ENCODE measurements at places on chromosomes 2 and 18.

- DNase-seq = no peak
Observed at GRCh38 chr2:216752855-216753505, 57.6 kb upstream of the IGFBP5 start.

- peak; percentile 9 for DNase-seq
Observed at GRCh38 chr18:7338846-7339245, 108.0 kb downstream of the LRRC30 start.

DNA sequence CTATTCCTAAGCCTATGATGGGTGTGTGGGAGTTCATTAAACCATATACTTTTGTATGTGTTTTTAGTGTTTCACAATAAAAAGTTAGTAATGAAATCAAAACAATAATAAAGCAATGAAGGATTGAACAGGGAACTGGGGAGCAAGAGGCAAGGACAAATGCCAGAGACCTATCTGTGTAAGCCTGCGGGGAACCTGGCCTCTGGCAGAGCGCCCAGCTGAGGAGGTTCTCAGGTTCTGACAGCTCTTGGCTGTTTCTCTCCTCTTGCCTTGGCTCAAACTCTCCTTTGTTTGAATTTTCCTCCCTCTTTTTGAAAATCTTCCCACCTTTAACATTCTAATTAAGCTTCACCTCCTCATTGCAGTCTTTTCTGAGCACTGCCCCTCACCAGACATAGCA, 200.0 kb upstream of the NCKAP5 start:
- DNase-seq = no peak

DNA sequence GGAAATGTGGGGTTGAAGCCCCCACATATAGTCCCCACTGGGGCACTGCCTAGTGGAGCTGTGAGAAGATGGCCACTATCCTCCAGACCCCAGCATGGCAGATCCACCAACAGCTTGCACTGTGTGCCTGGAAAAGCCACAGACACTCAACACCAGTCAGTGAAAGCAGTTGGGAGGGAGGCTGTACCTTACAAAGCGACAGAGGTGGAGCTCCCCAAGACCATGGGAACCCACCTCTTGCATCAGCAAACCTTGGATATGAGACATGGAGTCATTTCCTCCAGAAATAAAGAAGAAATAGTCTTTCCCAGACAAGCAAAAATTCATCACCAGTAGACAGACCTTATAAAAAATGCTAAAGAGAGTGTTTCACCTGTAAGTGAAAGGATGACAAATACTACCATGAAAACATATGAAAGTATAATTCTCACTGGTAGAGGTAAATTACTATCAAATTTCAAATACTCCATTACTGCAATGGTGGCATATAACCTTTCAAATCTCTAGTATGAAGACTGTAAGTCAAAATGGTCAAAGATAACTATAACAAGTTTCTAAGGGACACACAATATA, 152.6 kb upstream of the EPHA4 start:
- no peak for DNase-seq

GRCh38 chr2:181235683-181236459, 221.3 kb upstream of the ITGA4 start:
- DNase-seq = peak; percentile 46

DNA sequence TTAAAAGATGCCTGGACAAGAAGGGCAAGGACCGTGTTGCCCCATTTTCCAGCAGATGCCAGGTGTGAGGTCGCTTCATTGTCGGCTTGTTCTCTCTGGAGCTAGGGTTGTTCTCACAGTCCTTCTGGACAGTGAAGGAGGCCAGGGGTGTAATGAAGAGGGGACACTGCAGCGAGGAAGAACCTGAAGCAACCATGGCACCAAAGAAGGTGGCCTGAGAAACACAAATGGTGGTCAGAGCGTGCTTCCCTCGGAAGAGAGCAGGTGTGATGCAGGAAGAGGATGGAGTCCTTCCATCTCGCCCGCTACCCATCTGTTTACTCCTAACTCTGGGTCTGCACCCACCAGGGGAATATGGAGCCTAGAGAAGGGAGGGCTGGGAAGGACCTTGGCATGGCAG, 50.3 kb upstream of the TWIST2 start:
- DNase-seq = no peak

GRCh38 chr2:226583715-226584114, 215.9 kb downstream of the IRS1 start:
- DNase-seq = no peak

GRCh38 chr2:172927641-172928357, 147.8 kb upstream of the MAP3K20 start:
- DNase-seq = no peak

GRCh38 chr2:37554155-37554510, 117.3 kb downstream of the CDC42EP3 start:
- DNase-seq = no peak

- DNase-seq = no peak
Observed at GRCh38 chr2:113277474-113278072, 1.1 kb downstream of the PAX8 start.

GRCh38 chr2:165114346-165114939, 89.4 kb downstream of the SCN3A start:
- DNase-seq = no peak

DNA sequence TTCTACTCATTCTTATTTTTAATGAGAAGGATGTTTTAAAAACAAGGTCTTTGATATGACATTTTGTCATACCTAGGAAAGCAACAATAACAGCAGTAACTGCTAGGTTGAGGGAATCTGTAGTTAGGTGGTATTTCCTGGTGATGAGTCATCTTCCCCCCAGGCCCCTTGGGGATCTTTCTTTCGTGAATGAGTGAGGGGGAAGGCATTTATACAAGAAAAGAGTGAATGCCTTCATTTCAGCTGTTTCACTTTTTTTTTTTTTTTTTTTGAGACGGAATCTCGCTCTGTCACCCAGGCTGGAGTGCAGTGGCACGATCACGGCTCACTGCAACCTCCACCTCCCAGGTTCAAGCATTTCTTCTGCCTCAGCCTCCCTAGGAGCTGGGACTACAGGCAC, 108.6 kb downstream of the MAP4K4 start:
- DNase-seq = no peak

DNA sequence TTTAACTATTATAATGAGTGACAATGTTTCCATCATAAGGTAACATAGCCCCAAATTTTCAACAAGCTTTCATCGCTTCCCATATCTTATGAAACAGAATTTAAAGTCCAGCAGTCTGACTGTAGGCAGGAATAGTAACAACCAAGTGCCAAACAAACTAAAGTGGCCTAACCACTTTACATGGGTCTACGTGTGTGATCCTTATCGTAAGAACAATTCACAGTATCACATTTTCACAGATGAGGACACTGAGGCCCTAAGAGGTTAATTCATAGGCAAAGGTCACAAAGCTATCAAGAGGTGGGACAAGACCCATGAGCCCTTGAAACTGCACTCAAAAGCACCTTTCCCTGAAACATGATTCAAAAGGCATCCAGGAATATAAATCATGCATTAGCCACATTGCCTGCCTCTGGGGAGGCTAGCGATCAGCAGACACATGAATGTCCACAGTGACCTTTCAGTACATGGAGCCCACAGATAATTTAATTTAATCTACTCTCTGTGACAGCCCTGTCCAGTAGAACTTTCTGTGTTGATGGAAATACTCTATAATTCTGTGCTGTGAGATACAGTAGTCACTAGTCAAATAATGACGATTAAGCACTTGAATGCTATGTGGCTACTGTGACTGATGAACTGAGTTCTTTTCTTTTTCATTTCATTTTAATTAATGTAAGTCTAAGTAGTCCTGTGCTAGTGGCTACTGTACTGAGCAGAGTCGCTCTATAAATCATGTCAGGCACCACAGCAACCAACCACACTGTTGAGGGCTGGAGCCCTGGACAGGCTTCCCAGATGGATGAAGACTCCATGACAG, 30.3 kb downstream of the KIDINS220 start:
- DNase-seq = no peak

GRCh38 chr2:8602809-8603208, 79.0 kb upstream of the ID2 start:
- peak; percentile 75 for DNase-seq

GRCh38 chr18:37710726-37711125, 145.1 kb upstream of the CELF4 start:
- no peak for DNase-seq

GRCh38 chr18:42163321-42163720, 208.3 kb downstream of the PIK3C3 start:
- no peak for DNase-seq

DNA sequence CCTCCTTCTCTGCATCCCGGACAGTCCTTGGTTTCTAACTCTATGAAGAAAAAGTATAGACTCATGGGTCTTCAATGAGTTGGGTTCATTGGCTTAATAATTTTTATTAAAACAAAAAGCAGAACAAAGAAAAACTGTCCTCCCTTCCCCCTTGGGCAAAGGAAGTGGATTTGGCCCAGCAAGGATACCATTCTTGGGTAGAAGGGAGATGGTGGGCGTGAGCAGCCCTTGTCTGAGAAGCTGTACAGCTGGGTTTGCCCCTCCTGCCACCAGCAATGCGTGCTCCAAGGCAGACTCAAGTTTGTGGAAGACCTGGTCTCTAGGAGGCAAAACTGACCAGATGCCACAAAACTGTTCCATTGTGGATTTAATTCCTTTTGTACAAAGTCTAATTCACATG, 12.7 kb downstream of the PCARE start:
- peak; percentile 15 for DNase-seq

DNA sequence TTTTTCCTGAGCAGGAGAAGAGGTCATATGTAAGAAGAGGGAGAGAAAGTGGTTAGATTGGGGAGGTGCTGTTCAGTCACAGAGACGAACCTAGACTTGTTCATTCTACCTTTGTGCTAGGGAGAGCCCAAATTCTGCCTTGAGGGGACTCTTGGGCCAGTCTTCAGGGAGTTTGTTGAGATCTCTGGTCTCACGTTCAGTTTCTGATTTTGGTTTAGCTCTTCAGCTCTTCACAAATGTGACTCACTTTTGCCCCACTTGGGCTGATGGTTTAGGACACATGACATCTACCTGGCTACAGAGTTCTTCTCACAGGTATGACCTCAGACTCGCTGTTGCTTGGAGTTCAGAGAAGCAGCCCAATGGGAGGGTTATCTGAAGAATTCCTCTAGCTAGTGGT, 49.2 kb upstream of the DARS1 start:
- DNase-seq = no peak

- no peak for DNase-seq
Observed at GRCh38 chr2:147449323-147449991, 395.4 kb upstream of the ACVR2A start.

GRCh38 chr2:119387381-119388129, 20.8 kb downstream of the DBI start:
- DNase-seq = peak; percentile 96

DNA sequence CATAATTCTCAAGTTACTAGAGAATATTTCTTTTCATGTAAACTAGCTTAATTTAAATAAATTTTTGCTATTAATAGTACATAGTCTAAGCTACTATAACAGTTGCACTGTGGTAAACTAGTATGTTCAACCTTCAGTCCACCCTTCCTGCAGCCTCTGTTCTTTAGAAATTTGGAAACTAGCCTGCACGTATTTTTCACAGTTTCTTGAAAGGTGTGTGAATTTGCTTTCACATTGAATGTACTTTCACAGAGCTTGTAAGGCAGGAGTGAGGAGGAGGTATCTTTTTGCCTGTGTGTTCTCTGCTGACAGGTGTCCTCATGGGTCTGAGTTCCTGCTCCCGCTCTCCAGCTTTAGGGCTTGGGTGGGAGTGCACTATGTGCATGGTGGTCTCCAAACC, 117.5 kb downstream of the ATP9B start:
- DNase-seq = no peak

DNA sequence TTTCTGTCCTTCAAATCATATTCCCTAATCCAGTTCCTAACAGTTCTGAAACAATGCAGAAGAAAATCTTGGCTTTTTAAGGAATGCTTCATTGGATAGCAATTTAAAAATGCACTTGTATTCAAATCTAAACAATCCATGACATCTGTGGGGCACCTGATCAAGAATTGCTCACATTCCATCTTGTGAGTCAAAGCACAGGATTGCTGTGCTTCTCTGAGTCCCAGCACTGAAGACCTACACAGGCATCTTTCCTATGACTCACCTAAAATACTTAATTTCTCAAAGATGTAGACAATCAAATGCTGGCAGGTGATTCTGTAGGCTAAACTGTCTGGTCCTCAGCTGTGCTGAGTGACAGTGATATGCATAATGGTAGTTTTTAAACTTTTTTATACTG, 10.1 kb upstream of the ATP8B1 start:
- no peak for DNase-seq

DNA sequence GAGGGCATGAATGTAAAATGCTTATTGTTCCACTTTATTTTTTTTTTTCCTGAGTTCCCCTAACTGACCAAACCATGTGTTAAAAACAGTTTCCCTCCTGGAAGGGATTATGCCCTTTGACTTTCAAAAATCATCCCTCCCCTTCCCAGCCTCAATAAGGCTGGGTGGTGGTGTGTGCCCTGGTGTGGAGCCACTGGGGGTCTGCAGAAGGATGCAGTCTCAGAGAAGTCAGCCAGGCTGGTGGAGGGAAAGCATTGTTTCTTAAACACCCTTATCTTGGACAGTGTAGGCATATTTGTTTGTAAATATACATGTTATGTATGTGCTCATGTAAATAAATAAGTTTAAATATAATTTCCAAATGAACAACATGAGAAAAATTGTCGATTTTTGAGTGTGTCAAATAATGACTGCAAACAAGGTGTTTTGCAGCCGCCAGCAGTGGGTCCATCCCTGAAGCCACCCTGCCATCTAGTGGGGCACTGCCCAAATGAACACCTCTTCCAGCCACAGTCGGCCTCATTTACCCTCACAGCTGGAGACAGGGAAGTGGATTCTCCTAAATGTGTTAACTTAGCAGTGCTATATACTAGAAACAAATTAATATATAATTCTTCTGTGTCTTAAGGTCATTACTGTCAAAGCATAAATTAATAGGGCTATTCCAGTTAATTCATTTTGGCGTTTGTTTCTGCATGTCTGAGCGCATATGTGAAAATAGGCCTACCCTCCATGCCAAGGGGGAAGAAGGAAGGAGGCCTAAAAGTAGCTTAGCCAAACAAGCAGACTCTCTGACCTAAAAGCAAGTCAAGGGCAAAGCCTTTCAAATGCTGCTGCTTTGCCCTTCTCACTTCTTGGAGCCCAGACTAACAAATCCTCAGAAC, 209.6 kb upstream of the PIK3C3 start:
- no peak for DNase-seq

- no peak for DNase-seq
Observed at GRCh38 chr2:120764991-120765677, 29.5 kb downstream of the GLI2 start.

- no peak for DNase-seq
Observed at GRCh38 chr2:341017-341542, 53.2 kb upstream of the ALKAL2 start.

DNA sequence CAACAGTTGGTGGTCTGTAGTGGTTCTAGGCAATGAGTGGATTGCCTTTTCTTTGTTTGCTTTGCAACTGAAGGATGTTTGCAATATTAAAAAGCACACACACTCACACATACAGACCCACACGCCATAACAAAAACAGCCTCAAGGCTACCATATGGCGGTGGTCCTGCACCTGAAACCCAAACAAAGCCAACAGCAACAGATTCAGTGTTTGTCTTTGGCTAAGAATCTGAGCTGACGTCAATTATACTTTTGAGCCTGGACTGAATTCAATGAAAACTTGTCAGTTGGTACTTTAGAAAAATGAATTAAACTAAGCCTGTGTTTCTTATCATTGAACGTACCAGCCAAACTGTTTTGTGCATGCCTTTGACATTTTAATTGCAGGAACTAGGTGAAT, 65.0 kb upstream of the NYAP2 start:
- DNase-seq = no peak
